ENCODE measurements at places on chromosomes 7 and 10. TPM values are rescaled to one million over a fixed set of nuclear protein-coding genes. Genes with fewer than 3 reads are reported as not detected.

TNS3 gene
- 5.9 TPM for total RNA-seq

PLOD3 gene
- 93.2 TPM for total RNA-seq

PIK3AP1 gene
- total RNA-seq, result not detected

WDFY4 gene
- not detected for total RNA-seq

NKX6-2 gene
- not detected for total RNA-seq

PRLHR gene
- not detected for total RNA-seq

IFIT5 gene
- 21.1 TPM for total RNA-seq

PAX4 gene
- total RNA-seq, result not detected

RASSF4 gene
- 2.9 TPM for total RNA-seq

AQP1 gene
- 1.6 TPM for total RNA-seq

ANXA8 gene
- 0.20 TPM for total RNA-seq

PLXNA4 gene
- 2.2 TPM for total RNA-seq

IGF2BP3 gene
- total RNA-seq, result 16.5 TPM

ETV1 gene
- total RNA-seq, result 20.2 TPM

SPDYE8 gene
- not detected for total RNA-seq

NEUROD6 gene
- not detected for total RNA-seq

HTR7 gene
- total RNA-seq, result 0.37 TPM

PTPRE gene
- total RNA-seq, result 1.2 TPM

GIMAP6 gene
- under 0.01 TPM for total RNA-seq

IFIT1B gene
- not detected for total RNA-seq

SP4 gene
- total RNA-seq, result 4.8 TPM

CYP26C1 gene
- under 0.01 TPM for total RNA-seq

RTKN2 gene
- 0.37 TPM for total RNA-seq

CALHM1 gene
- total RNA-seq, result not detected

NPFFR1 gene
- total RNA-seq, result not detected

ZC3HAV1 gene
- total RNA-seq, result 37.8 TPM

EBF3 gene
- total RNA-seq, result 22.5 TPM

RADIL gene
- total RNA-seq, result 2.7 TPM

ACBD7 gene
- total RNA-seq, result 0.37 TPM

CPA4 gene
- total RNA-seq, result 1.6 TPM

ACTR3C gene
- 0.20 TPM for total RNA-seq

CTNNA3 gene
- under 0.01 TPM for total RNA-seq

CYP2C9 gene
- total RNA-seq, result not detected

UCN3 gene
- total RNA-seq, result not detected

OPN4 gene
- total RNA-seq, result not detected

STAG3 gene
- total RNA-seq, result 1.6 TPM

EMX2 gene
- total RNA-seq, result 1.1 TPM

SLC13A1 gene
- total RNA-seq, result not detected

TFR2 gene
- total RNA-seq, result 0.20 TPM

CADPS2 gene
- total RNA-seq, result 12.5 TPM

GNAT3 gene
- not detected for total RNA-seq

PRKG1 gene
- 15.6 TPM for total RNA-seq

PTN gene
- 0.20 TPM for total RNA-seq

All from subcutaneous preadipocyte (primary cell).